ENCODE measurements at places on chromosomes 11 and 22.

DNA sequence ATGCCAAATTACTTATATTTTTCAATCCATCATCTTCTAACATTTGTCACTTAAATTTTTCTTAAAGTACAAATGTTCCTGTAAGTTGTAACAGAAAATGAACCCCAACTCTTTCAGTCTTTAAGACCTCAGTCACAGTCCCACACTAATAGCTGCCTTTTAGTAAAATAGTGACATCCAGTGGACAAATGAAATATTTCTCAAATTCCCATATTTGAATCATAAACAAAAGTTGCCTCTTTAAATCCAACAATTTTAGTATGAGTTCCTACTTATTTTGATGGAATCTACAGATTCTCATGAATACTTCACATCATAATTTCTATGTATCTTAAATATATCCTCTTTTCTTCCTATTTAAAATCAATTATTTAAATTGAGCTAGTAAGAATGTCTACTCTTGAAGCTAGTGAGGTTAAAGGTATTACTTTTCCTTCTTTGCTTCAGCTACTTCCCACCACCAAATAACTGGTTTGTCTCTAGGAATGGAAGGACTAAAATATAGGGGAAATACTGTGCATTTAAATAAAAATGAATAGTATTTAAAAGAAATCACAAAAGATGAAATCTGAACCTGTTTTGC lies 9.2 kb downstream of the LIN7C start:
- no peak for DNase-seq

DNA sequence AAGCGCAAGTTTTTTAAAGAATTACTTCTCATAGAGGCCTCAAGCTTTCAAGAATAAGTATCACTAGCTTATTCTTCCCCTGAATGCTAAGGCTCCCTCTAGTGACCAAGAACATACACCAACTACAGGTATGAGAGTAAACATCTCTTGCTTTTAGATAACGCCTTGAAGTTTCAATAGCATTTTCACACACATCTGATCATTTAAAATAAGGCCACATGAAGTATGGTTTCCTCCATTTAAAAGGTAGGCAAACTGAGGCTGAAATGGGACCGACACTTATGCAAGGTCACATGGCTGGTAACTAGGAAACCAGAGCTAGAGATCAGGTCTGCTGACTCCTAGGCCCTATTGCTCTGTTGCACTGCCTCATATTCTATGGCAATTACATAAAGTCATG lies 66.5 kb downstream of the CCDC34 start:
- no peak for DNase-seq

DNA sequence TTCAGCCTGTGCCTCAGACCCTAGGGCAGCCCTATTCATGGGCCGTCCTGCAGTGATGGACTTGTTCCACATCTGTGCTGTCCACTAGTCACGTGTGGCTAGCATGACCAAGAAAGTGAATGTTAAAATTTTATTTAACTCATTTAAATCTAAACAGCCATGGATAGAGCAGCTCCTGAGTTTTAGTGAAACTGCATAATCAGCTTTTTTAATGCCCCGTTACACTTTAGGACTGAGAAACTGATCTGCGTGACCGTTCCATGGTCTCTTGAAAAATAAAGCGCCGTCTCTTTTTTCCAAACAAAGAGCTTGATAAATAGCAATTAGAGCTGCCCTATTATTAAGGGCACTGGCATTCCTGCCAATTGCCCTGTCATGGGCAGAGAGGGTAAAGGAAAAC lies 76.5 kb upstream of the SNX19 start:
- DNase-seq = no peak

DNA sequence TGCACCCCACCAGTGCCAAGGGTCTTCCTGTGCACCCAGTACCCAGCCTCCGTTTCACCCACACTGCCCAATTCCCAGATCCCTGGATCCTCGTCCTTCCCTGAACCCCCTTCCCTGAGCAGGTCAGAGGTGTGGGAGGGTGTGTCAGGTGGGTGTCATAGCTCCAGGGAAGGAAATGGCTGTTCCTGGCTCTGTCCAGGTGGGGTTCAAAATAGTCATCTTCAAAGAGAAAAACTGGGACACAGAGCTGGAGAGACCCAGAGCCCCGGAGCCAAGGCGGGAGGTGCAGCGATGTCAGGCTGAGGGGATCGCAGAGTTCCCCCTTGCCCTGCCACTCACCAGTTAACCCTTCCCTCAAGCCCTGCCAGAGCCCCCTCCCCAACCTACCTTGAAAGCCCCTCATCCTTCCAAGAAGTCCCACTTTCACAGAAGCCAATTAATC lies 698 bp downstream of the C1QTNF4 start:
- no peak for DNase-seq

- peak; percentile 13 for DNase-seq
Observed at GRCh38 chr11:59611570-59612565, 3.7 kb downstream of the OSBP start.

- no peak for DNase-seq
Observed at GRCh38 chr22:40189997-40190396, 12.3 kb downstream of the TNRC6B start.

DNA sequence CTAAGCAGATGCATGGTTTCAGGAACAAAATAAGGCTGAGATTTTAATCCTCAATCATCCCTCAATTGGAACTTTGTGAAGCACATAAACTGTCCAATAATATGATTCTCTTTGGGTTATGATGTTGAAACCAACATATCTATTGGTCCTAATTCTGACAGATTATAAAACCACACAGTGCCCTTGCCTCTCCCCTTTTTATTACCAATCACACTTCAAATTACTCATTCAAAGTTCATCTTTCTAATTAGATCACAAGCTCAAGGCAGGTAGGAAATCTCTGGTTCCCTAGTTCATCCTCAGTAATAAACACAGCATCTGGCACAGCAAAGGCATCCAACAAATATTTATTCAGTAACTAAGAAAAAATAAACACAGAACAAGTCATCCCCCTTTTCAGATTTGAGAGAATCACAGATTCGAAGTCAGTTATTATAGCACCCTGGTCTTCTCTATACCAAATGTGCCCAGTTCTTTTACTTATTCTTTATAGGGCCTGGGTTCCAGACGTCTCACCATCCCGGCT lies 611.6 kb downstream of the INSC start:
- no peak for DNase-seq

DNA sequence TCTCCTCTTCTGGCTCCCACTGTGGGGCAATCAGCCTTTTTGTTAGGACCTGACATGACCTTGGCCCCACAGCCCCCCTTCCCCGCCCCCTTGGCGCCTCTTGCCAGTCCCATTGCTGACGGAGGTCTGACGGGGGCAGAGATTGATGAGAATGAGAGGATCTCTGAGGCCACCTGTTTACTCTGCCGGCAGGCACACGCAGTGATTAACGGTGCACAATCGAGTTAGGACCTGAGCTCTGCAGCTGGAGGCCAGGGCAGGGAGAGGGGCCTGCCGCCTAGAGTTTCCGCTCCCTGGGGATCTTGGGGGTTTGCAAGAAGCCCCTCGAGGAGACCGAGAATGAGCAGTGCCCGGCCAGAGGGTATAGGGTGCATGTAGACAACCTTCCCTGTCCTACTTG lies 6.8 kb upstream of the CHRM1 start:
- no peak for DNase-seq

GRCh38 chr22:47381240-47381639 lies 618.8 kb downstream of the TBC1D22A start:
- DNase-seq = no peak

Data from right kidney (tissue), 9 donors.